Nephron progenitor cell (in vitro differentiated cells): ENCODE measurements at places on chromosomes 12 and 14.

GRCh38 chr14:103123634-103124500 lies 606 bp downstream of the TNFAIP2 start:
- peaks cover 41% of the 10 kb centered on the region for H3K27me3 ChIP-seq
- DNase-seq = no peak
- H3K36me3 ChIP-seq = no peaks in the 10 kb centered on the region
- peaks cover 48% of the 10 kb centered on the region for H3K4me1 ChIP-seq

GRCh38 chr12:57896434-57897201 lies 44.7 kb upstream of the ATP23 start:
- H3K27me3 ChIP-seq = peaks cover 9% of the 10 kb centered on the region
- DNase-seq = peak; percentile 77
- no peaks in the 10 kb centered on the region for H3K36me3 ChIP-seq
- peak overlapping the region; percentile 80 for H3K4me3 ChIP-seq
- peak overlapping the region; percentile 64 for H3K27ac ChIP-seq

- no peak for DNase-seq
Measured at GRCh38 chr12:89622115-89622514, 86.5 kb downstream of the ATP2B1 start.

GRCh38 chr12:5489017-5489416 lies 57.1 kb downstream of the NTF3 start:
- DNase-seq = no peak
- peaks cover 66% of the 10 kb centered on the region for H3K4me1 ChIP-seq
- H3K27ac ChIP-seq = peak overlapping the region; percentile 86
- no peaks in the 10 kb centered on the region for H3K36me3 ChIP-seq
- no peak overlapping the region for H3K4me3 ChIP-seq

GRCh38 chr12:94140556-94140955 lies 7.8 kb upstream of the PLXNC1 start:
- H3K27me3 ChIP-seq = peaks cover 33% of the 10 kb centered on the region
- H3K4me1 ChIP-seq = no peaks in the 10 kb centered on the region
- no peak overlapping the region for H3K27ac ChIP-seq
- H3K4me3 ChIP-seq = no peak overlapping the region
- no peaks in the 10 kb centered on the region for H3K36me3 ChIP-seq

DNA sequence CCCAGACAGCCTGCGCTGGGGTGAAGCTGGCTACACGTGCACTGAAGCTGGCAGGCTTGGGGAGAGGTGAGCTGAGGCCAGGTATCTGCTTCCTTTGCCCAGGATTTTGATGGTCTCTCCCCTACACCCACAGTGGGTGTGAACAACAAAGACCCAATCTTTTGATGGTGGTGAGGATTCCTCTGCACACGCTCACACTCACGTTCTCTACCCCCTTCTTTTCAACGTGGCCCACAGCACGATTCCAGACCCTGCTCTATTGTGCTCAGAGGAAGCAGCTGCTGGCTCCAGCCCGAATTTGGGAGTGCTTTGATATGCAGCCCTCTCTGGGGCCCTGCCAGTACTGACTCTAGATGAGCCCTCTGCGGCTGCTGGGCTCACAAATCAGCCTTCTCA lies 4.9 kb downstream of the CD9 start:
- H3K27me3 ChIP-seq = peaks cover 49% of the 10 kb centered on the region
- no peak overlapping the region for H3K4me3 ChIP-seq
- peaks cover 52% of the 10 kb centered on the region for H3K4me1 ChIP-seq
- no peak for DNase-seq

- DNase-seq = no peak
- peaks cover 59% of the 10 kb centered on the region for H3K36me3 ChIP-seq
- H3K4me1 ChIP-seq = peaks cover 63% of the 10 kb centered on the region
- no peaks in the 10 kb centered on the region for H3K27me3 ChIP-seq
- H3K27ac ChIP-seq = peak overlapping the region; percentile 78
Measured at GRCh38 chr14:91342206-91342760, 75.3 kb downstream of the CCDC88C start.

DNA sequence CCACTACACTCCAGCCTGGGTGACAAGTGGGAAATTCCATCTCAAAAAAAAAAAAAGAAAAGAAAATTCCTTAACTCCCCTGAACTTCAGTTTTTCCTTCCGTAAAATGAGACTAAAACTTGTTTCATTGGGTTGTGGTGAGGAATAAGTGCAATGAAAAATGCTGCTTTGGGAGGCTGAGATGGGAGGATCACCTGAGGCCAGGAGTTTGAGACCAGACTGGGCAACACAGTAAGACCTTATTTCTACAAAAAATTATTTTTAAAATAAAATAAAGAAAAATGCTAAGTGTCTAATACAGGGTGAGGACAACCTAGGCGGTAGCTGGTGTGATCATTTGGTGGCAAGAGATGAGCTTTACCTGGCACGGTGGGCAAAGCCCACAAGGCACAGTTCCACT lies 6.9 kb downstream of the SMAGP start:
- no peak overlapping the region for H3K27ac ChIP-seq
- no peaks in the 10 kb centered on the region for H3K4me1 ChIP-seq
- H3K4me3 ChIP-seq = no peak overlapping the region
- DNase-seq = no peak

GRCh38 chr12:82765971-82766705 lies 79.4 kb downstream of the TMTC2 start:
- no peak overlapping the region for H3K4me3 ChIP-seq
- no peak overlapping the region for H3K27ac ChIP-seq
- H3K36me3 ChIP-seq = peaks cover 19% of the 10 kb centered on the region
- H3K4me1 ChIP-seq = peaks cover 11% of the 10 kb centered on the region
- H3K27me3 ChIP-seq = peaks cover 7% of the 10 kb centered on the region

GRCh38 chr12:114186241-114187002 lies 219.5 kb downstream of the TBX5 start:
- H3K4me3 ChIP-seq = no peak overlapping the region
- H3K36me3 ChIP-seq = no peaks in the 10 kb centered on the region
- no peak for DNase-seq
- no peak overlapping the region for H3K27ac ChIP-seq

- H3K27me3 ChIP-seq = peaks cover 7% of the 10 kb centered on the region
- H3K4me1 ChIP-seq = peaks cover 20% of the 10 kb centered on the region
- no peak for DNase-seq
Measured at GRCh38 chr14:96920023-96920422, 122.8 kb downstream of the VRK1 start.

- H3K4me3 ChIP-seq = peak overlapping the region; percentile 78
- peak; percentile 74 for DNase-seq
- H3K27me3 ChIP-seq = peaks cover 11% of the 10 kb centered on the region
- no peaks in the 10 kb centered on the region for H3K36me3 ChIP-seq
Measured at GRCh38 chr12:124921200-124922031, 7.0 kb upstream of the UBC start.

DNA sequence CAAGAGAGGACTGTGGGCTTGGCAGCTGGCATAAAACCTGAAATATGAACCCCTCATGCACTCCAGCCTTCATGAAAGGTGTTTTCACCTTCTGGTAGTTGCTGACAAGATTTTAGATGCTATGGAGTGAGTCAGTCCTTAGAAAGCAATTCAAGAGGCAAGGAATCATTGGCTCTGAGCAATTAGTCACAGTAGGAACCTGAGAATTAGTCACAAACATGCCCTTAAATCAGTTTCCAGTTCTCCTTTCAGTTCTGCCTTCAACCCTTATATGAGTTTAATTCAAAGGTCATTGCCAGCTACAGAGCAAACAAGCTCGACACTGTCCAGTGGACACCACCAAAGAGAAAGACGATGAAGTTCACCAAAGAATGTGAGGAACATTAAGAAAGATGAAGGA lies 472.3 kb downstream of the GLT1D1 start:
- no peak for DNase-seq
- no peaks in the 10 kb centered on the region for H3K36me3 ChIP-seq
- no peak overlapping the region for H3K27ac ChIP-seq
- H3K4me1 ChIP-seq = peaks cover 14% of the 10 kb centered on the region
- H3K27me3 ChIP-seq = peaks cover 4% of the 10 kb centered on the region

DNA sequence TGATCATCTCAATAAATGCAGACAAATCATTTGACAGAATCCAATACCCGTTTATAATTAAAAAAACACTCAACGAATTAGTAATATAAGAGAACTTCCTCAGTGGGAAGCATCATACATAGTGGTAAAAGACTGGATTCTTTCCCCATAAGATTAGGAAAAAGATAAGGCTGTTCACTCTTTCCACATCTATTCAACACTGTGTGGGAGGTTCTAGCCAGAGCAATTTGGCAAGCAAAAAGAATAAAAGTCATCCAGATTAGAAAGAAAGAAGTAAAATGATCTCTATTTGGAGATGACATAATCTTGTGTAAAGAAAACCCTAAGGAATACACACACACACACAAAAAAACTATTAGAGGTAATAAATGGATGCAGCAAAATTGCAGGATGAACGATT lies 38.4 kb downstream of the YEATS4 start:
- no peak for DNase-seq
- no peaks in the 10 kb centered on the region for H3K4me1 ChIP-seq
- no peak overlapping the region for H3K4me3 ChIP-seq

- H3K4me1 ChIP-seq = peaks cover 13% of the 10 kb centered on the region
- no peaks in the 10 kb centered on the region for H3K36me3 ChIP-seq
- peaks cover 4% of the 10 kb centered on the region for H3K27me3 ChIP-seq
- no peak overlapping the region for H3K4me3 ChIP-seq
- H3K27ac ChIP-seq = no peak overlapping the region
Measured at GRCh38 chr12:55624056-55624455, 12.6 kb upstream of the OR10P1 start.

DNA sequence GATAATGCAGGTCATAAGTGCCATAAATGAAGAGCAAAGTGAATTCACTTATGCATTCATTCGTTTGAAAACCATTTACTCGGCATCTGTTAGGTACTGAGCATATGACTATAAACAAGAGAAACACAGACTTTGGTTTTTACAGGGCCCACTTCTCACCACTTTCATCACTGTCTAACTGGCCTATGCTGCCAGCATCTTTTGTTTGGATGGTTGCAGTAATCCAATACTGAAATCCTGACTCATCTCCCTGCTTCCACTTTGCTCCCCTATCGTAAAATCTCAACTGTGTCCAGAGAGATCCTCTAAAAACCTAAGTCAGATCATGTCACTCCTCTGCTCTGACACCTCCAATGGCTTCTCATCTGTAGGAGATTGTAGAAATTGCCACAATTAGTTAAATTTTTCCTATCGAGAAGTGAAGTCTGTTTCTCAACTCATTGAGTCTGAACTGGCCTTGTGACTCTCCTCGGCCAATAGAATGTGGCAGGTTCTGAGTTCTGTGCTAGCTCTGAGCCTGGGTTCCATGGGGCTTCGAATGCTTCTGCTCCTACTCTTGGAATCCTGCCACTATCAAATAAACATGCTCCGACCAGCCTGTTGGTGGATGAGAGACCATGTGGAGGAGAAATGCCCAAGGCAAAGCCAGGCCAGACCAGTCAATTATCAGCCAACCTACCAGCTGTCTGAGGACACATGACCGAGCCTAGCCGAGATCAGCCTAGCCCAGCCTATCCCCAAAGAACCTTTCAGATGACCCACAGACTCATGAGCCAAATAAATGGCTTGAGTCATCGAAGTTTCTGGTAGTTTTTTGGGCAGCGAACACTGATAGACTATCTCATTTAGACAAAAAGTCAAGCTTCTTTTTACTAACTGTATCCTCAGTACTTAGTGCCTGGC lies 2.2 kb upstream of the BATF start:
- no peak for DNase-seq
- H3K36me3 ChIP-seq = no peaks in the 10 kb centered on the region
- H3K27ac ChIP-seq = no peak overlapping the region
- no peak overlapping the region for H3K4me3 ChIP-seq
- peaks cover 14% of the 10 kb centered on the region for H3K27me3 ChIP-seq

DNA sequence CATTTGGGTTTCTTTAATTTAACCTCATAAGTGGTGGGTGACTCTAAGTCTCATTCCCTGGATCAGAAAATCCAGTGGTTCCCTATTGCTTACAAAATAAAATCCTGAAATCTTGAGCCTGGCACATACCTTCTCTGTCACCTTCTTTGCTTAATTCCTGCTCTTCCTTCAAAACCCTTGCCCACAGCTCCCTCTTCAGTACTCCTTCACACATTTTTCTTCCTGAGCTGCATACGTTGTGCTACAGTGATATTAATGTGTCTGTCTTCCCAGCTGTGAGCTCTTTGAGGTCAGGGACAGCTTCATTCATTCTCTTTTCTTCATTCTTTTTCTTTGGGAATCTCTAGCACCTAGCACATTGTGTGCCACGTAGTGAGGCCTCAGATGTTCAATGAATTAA lies 9.5 kb downstream of the TSPAN11 start:
- DNase-seq = no peak
- H3K36me3 ChIP-seq = peaks cover 36% of the 10 kb centered on the region
- H3K4me3 ChIP-seq = no peak overlapping the region

GRCh38 chr14:56754921-56755320 lies 55.4 kb downstream of the OTX2 start:
- DNase-seq = no peak
- no peak overlapping the region for H3K27ac ChIP-seq
- H3K4me1 ChIP-seq = peaks cover 16% of the 10 kb centered on the region
- no peak overlapping the region for H3K4me3 ChIP-seq
- H3K27me3 ChIP-seq = peaks cover 8% of the 10 kb centered on the region

DNA sequence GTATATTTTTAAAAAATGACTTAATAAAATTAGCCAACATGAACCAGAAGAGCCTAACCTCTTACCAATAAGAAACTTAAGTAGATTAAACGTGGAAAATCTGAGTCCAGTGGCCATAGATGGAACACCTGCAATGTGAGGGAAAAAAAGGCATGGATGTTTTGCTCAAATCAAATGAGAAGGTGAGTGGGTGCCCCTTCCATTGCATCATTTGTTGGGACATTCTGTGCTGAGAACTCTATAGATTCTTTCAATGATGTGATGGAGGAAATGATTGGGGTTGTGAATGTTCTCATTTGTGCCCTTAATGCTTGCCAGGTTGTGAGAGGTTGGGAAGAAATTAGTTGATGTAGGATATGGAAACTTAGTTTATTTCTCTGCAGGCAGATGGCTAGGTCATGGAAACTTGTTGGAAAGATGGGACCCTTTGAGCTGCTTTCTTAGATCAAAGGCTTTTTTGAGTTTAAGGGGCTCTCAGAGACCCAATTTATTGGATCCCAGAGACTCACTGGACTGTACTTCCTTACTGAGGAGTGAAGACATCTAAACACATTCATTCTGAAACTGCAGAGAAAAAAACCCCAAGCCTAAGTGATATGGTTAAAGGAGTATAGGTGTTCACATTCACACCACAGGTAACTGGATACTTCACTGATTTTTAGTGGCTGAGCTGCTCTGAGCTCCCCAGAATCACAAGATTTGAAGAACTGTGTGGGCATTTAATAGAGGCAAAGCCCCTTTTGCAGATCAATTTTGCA lies 95.9 kb downstream of the DACT1 start:
- no peak overlapping the region for H3K27ac ChIP-seq
- no peaks in the 10 kb centered on the region for H3K36me3 ChIP-seq
- no peak for DNase-seq
- H3K4me3 ChIP-seq = no peak overlapping the region

GRCh38 chr14:32319368-32320049 lies 9.6 kb upstream of the AKAP6 start:
- H3K4me1 ChIP-seq = no peaks in the 10 kb centered on the region
- no peak for DNase-seq
- H3K36me3 ChIP-seq = no peaks in the 10 kb centered on the region
- H3K4me3 ChIP-seq = no peak overlapping the region
- H3K27me3 ChIP-seq = no peaks in the 10 kb centered on the region

DNA sequence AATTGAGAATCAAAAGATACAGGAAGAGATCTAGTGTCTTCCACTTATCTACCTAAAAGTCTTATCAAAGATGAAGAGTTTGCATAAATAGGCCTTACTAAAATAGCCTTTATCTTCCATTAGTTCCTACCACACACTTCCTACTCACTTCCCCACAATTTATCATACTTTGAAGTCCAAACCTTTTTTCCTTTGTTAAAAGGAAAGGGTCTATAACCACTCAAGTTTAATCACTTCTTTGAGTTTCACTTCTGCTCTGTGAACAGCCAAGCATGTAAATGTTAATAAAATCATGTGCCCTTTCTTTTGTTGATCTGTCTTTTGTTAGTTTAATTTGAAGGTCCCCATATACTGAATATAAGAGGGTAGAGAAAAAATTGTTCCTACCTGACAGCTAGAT lies 114.5 kb downstream of the PHLDA1 start:
- peaks cover 6% of the 10 kb centered on the region for H3K36me3 ChIP-seq
- DNase-seq = no peak
- peaks cover 31% of the 10 kb centered on the region for H3K4me1 ChIP-seq
